Right kidney (tissue), 9 donors: ENCODE measurements at places on chromosomes 2 and 18.

- no peak for DNase-seq
These were observed 185.9 kb upstream of the SLC39A10 start for GRCh38 chr2:195471163-195471562.

- DNase-seq: no peak
These were observed 403.3 kb downstream of the TXNL1 start for GRCh38 chr18:56235071-56235470.

- DNase-seq: no peak
These were observed 41.0 kb downstream of the TMEM87B start for GRCh38 chr2:112096098-112096497.

DNA sequence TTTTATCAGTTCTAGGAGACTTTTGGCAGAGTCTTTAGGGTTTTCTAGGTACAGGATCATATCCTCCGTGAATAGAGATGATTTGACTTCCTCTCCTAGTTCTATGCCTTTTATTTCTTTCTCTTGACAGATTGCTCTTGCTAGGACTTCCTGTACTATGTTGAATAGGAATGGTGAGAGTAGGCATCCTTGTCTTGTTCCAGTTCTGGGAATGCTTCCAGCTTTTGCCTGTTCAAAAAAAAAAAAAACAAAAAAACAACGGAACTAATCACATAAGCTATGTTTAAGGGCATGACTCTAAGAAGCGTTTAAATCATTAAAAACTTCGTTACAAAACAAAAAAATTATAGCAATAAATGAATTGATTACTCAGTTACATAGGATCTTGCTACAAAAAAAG, 145.7 kb downstream of the NUP35 start:
- DNase-seq: no peak

- no peak for DNase-seq
These were observed 2.4 kb upstream of the TP53I3 start for GRCh38 chr2:24087032-24087431.

DNA sequence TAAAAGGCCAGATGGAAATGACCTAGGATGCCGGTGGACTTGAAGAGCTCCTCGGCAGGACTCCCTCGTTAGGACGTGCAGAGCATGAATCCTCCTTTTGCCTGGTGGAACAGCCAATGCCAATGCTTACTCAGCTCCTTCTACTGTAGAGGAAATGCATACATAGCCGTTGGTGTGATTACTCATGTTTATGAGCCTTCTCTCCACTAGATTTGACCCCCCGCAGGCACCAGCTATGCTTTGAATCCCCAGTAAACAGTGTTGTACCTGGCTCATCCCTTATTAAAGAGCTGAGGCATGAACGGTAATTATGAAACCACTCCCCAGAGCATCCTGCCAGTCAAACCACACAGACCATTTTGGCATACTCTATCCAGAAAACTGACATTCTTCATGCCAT, 172.8 kb downstream of the ANTXR1 start:
- DNase-seq: no peak

GRCh38 chr18:53534203-53534602, 690.3 kb downstream of the MBD2 start:
- DNase-seq: no peak

DNA sequence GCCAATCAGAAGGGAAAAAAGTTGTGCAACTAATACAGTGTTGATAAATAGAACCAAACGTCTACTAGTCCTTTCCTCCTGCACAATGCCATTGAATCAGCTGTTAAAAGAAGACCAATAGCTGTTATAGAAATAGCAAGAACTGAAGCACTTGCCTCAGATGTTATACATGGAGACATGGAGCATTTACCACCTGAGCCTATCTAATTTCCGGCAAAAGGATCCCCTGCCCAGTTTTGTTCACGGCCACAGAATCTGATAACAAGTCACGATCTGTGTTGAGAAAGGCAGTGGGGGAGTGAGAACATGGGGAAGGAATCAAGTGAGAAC, 285.4 kb downstream of the ZEB2 start:
- no peak for DNase-seq
